Skeletal muscle cell (primary cell): ENCODE measurements at places on chromosomes 2 and 18.

DNA sequence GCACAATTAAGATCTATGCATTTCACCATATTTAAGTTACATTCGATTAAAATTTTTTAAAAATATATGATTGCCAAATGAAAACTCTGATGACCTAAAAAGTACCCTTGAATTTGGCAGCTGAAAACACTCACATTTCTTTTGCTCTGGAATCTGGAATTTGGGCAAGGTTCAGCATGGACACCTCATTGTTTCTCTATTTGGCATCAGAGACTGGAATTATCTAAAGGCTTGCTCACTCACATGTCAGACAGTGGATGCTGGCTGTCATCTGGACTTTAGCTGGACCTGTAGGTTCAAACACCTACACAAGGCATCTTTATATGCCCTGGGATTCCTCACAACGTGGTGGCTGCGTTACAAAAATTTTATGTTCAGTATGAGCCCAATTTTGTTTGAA, 16.1 kb downstream of the MBOAT2 start:
- no peak for DNase-seq

DNA sequence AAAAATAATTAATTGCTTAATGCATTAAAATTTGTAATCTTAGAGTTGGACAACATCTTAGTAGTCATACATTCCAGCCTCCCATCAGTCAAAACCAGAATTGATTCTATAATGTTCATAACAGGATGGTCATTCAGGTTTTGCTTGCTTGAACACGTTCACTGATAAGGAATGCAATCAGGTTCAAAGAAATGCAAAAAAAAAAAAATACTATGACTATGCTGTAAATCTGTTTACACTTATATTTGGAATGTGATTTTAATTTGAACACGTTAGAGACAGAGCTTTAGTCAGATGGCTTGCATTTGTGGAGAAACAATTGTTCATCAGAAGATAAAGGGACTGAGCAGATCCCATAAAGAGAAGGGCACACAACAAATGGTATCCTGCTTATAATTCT, 131.3 kb upstream of the UNC80 start:
- DNase-seq, result no peak

- DNase-seq, result no peak
Observed at GRCh38 chr2:20702563-20702962, 35.6 kb downstream of the GDF7 start.

DNA sequence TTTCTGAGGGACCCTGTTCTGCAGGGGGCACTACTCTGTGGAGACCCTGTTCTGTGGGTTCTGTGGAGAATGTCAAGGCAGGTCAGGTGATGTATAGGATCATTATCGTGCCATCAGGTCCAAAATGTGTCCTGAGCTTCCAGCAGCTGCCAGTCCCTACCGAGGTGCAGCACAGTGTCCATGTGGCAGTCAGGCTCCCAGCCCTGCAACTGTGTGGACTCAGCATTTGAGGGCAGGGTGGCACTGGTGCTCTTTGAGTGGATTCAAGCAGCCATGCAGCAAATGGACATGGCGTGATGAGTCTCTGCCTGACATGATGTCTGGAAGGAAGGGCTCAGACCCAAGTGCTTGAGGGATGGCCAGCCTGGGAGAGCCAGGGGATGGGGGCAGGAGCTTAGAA, 35.0 kb downstream of the STK25 start:
- DNase-seq, result no peak

DNA sequence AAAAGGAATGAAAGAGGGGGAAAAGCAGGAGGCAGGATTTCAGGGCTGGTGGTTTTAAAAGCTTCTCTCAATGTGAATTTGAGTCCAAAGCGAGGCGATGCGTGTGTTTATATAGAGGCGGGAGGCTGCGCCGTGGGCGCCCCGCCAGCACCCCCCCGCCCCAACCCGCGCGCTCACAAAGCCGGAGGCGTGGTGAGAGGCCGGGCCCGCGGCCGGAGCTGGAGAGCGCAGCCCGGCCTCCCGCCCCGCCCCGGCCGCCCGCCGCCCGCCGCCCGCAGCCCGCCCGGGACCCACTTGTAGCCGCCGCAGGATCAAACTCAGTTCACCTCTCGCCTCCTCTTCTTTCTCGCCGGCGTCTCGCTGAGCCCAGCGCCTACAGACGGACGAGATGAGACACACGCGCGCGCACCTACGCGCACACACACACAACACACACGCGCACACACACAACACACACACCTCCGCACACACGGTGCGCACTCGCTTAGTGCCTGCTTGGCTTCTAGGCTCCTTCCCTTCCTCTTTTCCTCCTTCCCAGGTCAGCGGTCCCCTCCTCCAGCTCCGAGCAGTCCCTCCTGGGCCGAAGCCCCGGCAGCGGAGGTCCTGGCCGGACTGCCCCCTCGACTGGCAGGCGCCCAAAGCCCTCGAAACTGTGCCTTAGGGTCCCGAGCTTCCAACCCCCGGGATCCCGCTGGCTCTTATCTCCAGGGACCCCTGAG, 1.3 kb upstream of the CYP26B1 start:
- no peak for DNase-seq

DNA sequence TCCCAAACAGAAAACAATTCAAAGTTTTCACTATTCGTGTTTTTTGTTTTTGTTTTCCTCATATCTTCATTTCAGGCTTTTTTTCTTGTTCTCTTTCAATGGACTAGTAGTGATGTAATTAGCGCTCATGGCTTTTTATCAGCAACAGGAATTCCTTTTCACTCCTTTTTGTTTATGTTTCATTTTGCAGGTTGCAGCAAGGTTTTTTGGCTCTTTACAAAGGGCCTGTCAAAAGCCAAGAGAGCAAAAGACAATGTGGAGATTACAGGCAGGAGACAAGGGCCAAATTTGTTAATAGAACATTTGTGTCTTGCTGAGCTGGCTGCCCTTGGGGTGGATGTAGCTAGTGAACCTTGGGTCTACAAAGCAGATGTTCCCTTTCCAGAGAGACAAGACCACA, 467.4 kb upstream of the CDH20 start:
- DNase-seq, result no peak

- DNase-seq, result no peak
Observed at GRCh38 chr2:132550946-132551345, 119.1 kb downstream of the LYPD1 start.

GRCh38 chr18:48915626-48916425, 34.9 kb downstream of the SMAD7 start:
- no peak for DNase-seq

GRCh38 chr2:241813644-241814392, 4.8 kb downstream of the NEU4 start:
- no peak for DNase-seq

DNA sequence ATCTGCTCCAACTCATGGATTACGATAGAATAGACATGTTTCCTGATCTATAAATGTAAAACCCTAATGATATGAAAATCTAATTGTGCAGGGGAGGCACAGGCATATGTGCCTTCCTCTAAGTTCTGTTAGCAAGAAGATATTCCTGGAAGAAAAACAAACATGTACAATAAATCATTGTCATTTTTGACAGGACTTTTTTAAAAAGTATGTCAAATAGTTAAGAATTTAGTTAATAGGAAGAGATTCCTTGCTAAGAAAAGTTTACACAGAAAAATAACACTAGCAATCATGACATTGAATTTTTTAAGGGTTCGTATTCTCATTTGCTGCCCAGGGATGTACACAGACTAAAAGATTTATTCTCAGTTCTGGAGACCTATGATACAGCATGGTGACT, 15.3 kb upstream of the CREB1 start:
- DNase-seq, result no peak

DNA sequence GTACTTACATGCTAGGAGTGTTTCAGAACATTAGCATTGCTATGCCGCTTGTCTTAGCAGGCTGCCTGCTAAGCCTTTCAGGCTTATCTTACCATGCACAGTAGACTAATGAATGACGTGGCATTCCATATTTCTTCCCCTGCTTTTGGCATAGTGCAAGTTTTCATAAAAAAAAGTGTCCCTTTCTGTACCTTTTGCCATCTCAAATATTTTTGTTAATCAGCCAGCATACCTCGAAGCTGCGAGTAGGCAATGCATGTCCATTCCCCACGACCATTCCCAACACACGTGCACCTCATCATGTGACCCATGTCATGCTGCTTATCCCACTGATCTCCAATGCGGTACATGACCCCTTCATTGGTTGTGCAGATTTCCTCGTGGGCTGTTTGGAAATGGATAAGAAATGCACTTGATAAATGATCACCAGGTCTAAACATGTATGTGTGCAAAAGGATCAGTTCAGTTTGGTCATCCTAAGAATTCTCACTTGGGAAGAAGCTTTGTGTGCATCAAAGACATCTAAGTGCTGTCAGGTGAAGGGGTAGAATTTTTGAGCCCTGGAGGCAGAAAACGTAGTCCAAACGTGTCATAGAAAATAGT, 13.9 kb downstream of the FN1 start:
- DNase-seq, result no peak

GRCh38 chr2:229346816-229347540, 75.9 kb upstream of the PID1 start:
- no peak for DNase-seq

DNA sequence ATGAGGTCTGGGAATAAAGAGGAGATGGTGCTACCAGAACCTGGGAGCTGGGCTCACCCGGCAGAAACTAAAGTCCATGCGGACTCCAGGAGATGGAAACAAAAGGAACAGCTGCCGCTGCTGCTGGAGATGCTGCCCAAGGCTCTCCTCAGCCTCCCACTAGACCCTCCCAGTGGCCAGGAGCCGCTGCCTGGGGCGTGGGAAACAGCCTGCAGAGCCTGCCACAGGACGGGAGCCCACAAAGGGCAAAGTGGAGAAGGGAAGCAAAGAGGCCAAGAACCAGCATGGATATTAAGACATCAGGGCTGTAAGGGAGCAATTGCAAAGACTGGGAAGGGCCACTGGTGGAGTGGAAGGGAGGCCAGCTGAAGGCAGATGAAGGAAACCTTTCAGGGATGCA, 179.6 kb downstream of the NCK2 start:
- no peak for DNase-seq

GRCh38 chr2:216094701-216095100, 13.0 kb downstream of the TMEM169 start:
- no peak for DNase-seq

DNA sequence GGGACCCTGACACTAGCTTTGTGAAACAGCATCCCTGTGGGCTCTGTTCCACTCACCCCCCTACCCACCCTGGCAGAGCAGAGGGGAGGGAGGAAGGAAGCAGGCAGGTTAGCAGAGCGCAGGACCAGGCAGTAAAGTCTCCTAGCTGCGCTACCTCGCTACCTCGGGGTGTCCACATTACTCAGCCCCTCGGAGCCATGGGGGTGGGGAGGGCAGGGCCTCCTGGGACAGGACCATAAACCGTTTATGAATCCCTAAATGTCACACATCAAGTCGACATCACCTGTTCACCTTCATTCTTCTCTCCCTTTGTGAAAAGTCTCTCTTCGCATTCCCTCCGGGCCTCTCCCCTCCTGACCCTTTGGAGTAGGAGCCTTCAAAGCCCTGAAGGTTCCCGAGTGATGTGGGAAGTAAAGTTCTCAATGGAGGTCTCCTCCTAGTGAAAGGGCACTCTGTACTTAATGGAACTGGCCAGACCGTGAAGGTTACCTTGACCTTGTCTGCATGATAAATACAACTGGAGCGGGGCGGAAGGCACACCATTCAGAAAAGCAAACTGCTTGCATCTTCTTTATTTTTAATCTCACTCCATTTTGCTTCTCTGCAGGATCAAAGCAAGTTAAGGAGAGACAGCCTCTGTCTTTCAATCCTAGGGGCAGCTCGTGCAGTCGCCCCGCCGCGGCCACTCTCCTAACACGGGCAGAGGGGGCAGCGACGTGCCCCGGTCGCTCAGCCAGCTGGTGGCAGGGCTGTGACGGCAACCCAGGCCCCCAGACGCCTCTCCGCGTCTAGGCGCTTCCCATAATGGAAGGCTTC, 23.7 kb upstream of the SMAD7 start:
- DNase-seq, result no peak

DNA sequence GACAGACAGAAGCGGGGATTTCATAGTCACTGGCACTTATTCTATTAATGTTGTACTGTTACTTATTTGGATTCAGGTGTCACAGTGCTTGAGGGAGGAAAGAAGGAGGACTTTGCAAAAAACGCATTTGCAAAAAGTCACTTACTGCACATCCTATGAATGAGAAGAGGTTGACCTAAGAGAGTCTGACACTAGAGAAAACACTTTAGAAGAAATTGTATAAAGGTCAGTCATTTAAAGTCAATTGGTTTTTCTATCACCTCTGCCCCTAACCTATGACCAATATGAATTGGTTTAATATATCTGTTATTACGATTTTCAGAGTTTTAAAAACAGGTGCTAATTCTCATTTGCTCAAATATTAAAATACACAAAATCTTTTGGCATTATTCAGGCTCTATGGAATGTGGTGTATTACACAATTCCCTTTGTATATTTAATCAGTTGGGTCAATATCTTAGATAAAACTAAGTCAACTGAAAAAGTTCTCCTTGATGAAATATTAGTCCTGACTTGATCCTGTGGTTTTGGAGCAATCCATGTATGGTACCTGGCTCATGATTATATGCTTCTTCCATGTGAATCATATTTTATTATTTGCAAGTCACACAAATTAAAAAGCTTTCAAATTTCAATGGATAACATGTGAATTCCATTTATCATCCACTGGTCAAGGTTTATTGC, 157.4 kb downstream of the CDH2 start:
- DNase-seq, result no peak

DNA sequence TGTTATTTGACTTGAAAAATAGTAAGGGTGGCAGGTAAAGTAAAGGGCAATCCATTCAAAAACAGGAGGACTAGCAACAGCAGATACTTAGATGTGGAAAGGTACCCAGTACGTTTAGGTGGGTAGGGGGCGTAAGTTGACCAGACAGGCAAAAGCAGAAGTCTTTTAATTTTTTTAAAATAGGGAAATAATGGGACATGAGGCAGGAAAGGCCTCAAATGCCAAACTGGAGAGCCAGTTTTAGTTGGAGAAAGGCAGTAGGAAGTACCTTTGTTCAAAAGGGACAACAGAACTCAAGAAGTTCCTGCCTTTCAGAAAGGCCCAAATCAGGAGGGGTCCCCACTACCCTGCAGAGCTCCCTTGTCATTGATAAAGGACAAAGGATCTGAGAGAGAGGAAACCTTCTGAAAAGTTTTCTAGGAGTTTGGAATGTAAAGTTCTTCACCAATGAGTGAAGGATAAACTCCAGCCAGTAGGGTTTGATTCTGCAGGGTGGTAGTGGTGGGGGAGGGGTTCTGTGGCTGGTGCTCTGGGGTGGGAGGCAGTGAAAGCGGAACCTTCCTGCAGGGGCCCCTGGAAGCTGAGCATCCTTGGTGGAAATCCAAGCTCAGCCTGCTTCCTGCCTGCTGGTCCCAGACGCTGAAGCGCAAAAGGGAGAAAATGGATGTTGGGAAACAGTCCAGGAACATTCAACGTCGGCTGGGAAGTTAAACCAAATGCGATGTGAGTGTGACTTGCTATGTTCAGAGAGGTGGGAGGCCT, 40.1 kb downstream of the TMEM17 start:
- no peak for DNase-seq

GRCh38 chr18:77102259-77103040, 30.1 kb downstream of the MBP start:
- peak; percentile 68 for DNase-seq
